ENCODE measurements at places on chromosomes 4 and X.

DNA sequence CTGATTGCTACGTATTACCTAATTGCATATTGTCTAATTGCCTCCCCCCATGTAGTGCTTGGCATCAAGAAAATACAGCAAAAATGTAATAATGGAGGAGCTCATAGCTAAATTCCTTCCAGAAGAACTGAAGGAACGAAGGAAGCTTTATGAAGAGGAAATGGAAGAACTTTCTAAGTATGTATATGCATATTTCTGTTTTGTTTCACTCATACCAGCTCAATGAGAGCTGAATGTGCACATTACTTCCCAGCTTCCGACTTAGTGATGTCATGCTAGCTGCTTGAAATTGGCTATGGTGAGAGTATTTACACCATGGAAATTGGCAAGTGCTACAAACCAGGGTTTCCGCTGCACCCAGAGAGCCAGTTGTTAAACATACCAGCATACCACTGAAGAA lies 34.7 kb downstream of the LONRF3 start:
- no peak for DNase-seq

- DNase-seq: peak; percentile 70
These were observed 93.1 kb downstream of the SLC16A2 start for GRCh38 chrX:74514384-74514783.

DNA sequence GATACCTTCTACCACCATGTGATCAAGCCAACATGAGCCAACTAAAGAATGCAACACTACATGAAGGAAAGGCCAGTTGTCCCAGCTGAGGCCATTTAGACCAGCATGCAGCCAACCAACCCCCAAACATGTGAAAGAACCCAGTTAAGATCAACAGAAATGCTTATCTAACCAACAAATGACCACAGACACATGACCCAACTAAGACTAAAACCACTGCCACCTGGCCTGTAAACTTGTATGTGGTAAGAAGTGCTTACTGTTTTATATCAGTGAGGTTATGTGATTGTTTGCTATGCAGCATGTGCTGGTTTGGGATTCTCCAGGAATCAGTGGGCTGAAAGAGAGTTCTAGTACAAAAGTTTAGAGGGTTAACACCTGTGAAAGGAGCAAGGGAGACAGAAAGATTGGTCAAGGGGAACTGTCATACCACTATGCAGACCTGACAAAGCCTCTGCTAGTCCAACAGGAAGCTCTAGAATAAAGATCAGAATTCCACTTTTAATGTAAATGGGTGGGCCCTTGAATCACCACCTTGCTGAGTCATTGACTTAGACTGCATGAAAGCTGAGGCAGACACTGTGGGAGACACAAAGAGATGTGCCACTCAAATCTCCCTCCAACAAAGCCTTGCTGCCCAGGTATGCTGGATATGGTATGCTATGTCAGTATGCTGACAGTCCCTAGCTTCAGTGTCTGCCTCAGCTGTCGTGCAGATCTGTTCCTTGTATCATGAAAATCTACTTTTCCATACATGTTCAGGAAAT lies 6.1 kb upstream of the SH3D19 start:
- no peak for DNase-seq

GRCh38 chr4:82525307-82525911 lies 36.4 kb downstream of the TMEM150C start:
- DNase-seq: no peak

DNA sequence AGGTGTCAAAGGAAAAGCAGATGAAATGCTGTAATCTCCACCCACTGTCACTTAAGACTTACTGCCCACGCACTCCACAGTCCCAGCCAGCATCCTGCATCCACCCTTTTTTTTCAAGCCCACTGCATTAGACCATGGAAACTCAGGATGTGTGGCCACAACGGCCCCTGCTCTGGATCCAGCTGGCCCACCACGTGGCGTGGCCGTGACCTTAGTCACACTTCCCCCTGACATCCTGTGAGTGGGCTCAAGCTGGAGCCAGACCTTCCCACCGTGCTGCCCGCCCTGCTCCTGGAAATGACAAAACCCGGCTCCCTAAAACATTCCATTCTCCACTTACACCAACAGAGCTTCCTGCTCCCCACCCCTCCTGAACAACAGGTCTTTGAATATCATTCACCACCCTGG lies 588.3 kb upstream of the DIPK2B start:
- DNase-seq: peak; percentile 55

DNA sequence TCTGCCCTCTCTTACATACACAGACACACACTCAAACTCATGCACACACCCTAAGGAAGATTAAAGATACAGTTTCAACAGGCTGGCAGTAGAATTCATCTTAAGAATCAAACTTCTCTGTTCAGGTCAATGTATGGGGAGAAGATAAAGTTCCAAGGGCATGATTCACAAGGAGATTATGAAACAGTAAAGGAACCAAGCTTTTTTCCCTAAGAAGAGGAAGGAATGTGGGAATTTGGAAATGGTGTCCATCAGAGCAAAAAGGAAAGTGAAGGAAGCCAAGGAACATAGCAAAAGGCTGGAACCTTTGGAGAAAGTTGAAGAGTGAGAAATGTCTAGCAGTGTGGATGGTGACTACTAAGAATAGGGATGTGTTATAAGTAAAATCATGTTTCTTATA lies 191.0 kb upstream of the NPY2R start:
- DNase-seq: no peak

- DNase-seq: no peak
These were observed 162.1 kb downstream of the CORIN start for GRCh38 chr4:47675806-47676205.

DNA sequence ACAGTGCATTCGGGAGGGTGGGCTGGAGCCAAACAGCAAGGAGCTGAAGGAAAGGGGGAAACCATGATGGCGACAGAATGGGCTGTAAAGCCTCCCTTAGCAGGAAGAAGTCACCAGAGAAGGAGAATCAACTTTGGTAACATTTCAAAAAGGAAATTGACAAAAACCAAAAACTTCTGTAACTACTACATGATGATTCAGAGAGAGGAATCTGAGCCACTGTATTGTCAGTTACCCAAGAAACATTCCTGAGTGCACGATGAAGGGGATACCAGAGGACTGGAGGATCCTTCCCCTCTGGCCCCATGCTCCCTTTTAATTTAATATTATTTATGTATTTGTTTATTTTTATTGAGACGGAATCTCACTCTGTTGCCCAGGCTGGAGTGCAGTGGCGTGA lies 26.3 kb downstream of the PDHA1 start:
- DNase-seq: no peak

GRCh38 chr4:26496207-26496783 lies 6.0 kb upstream of the CCKAR start:
- no peak for DNase-seq

GRCh38 chr4:7328913-7329638 lies 105.7 kb downstream of the PSAPL1 start:
- peak; percentile 64 for DNase-seq

DNA sequence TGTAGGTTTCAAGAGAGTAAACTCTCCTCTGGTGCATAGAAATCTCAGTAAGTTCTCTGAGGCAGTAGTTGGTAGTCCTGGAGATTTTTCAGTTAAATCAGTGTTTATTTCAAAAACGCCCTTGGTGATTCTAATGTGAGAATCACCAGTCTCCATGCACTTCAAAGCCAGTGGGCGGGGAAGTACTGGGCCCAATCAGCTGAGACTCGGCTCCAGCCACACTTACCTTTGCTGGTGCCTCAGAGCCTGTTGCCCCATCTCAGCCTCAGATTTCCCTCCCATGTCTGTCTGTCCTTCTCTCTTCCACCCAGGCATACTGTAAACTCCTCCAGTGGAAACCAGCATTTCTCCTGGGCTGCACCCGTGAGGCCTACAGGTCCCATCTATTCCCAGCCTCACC lies 7.4 kb upstream of the MGST2 start:
- peak; percentile 81 for DNase-seq

DNA sequence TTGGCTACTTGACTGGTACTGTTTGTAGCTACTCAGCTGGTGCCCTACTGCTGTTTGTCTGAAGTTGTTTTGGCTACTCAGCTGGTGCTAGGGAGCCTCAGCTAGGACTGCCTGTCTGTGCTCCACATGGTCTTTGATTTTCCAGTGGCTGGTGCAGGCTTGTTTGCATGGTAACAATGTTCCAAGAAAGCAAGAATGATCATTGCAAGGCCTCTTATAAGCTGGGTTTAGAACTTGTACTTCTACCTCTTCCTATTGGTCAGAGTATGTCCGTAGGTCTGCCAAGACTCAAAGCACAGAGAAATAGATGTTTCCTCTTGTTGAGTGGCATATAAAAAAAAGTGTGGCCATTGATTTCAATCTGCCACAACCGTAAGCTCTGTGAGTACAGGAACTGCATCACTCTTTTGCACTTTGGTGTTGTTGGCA lies 17.6 kb downstream of the NFKB1 start:
- no peak for DNase-seq

GRCh38 chr4:16270454-16271328 lies 44.4 kb upstream of the TAPT1 start:
- DNase-seq: peak; percentile 75

DNA sequence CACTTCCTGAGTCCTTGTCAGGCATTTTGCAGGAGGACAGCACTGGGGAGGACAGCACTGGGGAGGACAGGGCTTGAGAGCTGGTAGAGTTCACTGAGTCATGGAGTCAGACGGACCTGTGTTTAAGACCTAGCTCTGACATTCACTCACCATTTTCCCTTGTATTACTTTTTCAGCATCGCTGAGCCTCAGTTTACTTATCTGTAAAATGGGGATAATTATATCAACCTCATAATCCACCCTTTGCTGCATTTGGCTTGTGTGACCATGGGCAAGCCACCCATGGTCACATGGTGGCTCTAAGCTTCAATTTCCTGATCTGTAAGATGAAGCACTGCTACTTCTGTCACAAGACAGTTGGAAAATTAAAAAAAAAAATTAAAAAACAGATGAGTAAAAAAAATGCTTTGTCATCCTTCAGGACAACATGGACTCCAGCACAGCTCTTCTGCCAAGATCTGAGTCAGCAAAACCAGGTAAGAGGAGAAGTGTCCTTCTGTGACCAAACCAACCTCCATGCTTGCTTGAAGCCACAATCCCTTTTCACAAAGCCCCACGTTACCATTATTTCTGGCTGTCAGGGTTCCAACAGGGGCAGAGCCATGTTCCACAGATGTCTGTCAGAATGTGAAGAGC lies 275.5 kb downstream of the RAB28 start:
- no peak for DNase-seq

DNA sequence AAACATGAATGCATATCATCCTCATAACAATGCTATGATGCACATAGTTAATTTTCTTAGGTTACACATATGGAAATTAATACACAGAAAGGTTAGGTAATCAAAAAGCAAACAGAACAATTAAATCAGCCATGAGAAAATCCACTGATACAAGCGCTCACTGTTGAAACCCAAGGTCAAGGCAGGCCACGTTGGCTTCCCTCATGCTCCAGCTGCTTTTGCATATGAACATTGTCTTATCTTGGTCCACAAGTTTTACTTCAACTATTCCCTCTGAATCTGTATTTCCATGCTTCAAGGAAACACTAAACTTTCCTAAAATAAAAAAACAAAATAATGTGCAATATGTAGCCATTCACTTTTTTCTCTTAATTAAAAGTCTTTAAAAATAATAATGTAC lies 34.5 kb upstream of the PLA2G12A start:
- no peak for DNase-seq

DNA sequence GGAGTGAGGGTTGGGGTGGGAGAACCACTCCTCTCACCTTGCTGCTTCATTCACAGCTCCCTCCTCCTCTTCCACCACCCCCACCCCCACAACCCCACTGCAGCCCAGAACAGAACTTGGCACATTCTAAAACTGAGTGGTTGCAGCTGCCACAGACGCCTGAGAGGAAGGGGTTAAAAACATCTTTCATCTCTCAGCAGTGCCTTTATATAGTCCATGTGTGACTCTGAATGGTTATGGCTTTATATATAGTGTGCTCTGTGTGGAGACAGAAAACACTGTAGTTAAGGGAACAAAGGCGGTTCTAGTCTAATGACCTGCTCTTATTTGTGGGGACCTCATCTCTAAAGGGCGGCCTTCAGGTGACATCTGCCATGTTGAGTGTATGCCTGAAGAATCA lies 144.8 kb downstream of the BCOR start:
- no peak for DNase-seq

DNA sequence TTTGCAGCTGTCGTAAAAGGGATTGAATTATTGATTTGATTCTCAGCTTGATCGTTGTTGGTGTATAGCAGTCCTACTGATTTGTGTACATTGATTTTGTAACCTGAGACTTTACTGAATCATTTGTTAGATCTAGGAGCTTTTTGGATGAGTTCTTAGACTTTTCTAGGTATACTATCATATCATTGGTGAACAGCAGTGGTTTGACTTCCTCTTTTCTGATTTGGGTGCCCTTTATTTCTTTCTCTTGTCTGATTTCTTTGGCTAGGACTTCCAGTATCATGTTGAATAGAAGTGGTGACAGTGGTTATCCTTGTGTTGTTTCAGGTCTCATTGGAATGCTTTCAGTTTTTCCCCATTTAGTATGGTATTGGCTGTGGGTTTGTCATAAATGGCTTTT lies 8.4 kb downstream of the APOOL start:
- no peak for DNase-seq

GRCh38 chr4:89767924-89768323 lies 69.0 kb downstream of the SNCA start:
- no peak for DNase-seq

DNA sequence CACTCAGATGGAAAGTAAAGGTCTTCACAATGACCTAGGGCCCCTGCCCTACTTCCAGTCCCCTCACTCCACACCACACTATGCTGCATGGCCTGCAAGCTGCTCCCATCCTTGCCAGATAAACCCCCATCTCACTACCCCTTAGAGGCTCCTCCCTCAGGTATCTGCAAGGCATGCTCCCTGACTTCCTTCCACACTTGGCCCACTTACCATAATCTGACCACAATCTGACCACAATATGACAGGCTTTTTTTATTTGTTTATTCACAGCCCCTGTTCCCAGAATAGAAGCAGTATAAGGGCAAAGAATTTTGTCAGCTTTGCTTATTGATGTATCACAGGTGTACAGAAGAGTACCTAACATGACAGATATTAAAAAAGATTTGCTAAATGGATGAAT lies 124.7 kb downstream of the CAMK2D start:
- DNase-seq: no peak

DNA sequence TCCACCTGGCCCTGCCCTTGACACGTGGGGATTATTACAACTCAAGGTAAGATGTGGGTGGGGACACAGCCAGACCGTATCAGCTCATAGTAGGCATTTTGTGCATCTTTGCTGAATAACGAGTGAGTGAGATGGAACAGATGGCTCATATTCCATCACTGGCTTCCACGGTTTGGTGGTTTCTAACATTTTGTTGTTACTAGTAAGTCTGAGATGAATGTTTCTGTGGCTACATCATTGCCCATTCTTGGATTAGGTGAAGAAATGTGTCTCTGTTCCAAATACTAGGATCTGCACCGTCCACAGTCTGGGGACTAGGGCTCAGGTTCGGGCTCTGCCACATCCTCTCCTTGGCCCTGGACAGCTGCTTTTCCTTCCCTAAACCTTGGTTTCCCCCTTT lies 3.6 kb downstream of the ABLIM2 start:
- DNase-seq: no peak

GRCh38 chrX:916230-916599 lies 285.6 kb downstream of the SHOX start:
- no peak for DNase-seq
